ENCODE measurements at places on chromosomes 3 and 15. TPM values are rescaled to one million over a fixed set of nuclear protein-coding genes. Genes with fewer than 3 reads are reported as not detected.

DNA sequence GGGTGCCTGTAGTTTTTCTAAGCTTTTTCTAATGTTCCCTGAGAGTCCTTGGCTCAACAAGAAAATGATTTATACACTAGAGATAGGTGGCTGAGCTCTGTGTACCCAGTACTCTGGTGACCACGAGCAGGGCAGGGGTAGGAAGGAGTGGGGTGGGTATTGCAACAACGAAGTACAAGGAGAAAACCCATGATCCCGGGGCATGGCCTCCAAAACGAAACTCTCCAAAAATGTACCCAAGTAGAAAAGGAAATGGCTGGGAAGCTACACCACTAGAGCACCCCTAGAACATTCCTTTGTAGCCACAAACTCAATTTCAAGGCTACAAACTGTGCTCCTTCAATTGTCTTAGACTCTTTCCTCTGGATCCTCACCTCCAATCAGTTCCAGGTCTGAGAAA, 138.9 kb downstream of the DUT start:
- DNase-seq, result no peak

DNA sequence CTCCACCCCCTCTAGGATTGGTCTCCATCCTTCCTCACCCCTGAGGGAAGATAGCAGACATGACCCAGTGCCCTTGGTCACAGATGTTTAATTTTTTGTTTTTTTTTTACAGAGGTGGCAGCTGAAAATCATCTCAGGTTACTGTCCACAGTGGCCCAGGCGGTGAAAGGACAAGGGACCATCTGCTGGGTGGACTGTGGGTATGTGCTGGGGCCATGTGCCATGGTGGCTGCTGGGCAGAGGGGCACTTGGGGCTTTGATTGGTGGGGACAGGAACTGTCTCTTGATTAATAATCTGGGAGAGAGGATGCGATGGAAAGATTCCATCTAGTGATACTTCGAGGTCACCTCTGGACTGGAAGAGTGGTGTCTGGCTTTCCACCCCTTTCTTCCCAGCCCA, 25.4 kb downstream of the PDIA5 start:
- no peak for DNase-seq

DNA sequence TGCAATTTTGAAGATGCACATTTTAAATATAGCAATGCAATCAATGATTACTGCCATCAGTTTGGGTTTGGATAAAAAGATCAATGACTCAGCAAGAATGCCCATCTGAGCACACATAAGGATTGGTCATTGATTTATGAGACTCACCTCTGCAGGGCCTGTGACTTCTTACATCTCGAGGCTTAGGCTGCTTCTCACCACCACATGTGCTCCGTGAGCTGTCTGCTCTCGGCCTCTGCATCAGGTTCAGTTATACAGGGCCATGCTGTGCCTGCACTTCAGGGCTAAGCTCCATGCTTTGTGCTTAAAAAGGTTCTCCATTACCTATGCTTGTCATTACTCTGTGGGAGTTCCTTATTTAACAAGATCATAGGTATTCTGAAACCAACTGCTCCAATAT, 887.5 kb downstream of the DIPK2A start:
- DNase-seq, result no peak

- peak; percentile 57 for DNase-seq
Observed at GRCh38 chr3:66395635-66396034, 105.2 kb downstream of the LRIG1 start.

GRCh38 chr3:12462159-12462947, 21.9 kb upstream of the TSEN2 start:
- DNase-seq, result no peak

GRCh38 chr3:113744941-113745755, 901 bp downstream of the NAA50 start:
- DNase-seq, result peak; percentile 88

DNA sequence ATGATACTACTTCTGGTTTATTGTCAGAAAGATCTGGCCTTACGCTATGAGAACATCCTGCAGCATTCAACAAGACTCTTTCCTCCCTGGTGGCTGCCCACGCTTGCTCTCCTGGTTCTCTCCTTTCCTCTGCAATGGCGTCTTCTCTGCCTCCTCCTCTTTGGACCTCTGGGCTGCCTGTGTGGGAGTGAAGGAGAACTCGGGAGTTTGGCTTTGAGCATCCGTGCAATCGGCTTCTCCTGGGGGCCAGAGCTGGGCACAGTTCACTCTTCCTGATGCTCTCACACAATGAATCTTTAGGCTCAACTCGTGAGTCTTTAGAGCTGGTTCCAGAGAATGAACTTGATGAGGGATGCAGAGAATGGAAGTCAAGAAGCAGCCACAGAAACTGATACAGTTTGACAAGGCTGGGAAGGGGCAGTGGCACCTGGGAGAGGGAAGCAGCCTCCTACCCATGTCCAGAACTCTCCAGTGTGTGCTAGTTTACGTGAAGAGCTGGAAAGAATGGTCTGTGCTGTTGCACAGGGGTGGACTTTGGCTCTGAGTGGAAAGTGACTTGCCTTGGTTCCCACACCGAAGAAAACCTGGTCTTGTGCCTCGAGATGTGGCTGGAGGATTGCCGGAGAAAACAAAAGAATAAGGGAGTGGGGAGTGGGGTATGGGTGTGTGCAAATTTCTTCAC, 37.9 kb downstream of the RPLP1 start:
- DNase-seq, result no peak

GRCh38 chr3:27756877-27757276, 34.8 kb upstream of the EOMES start:
- DNase-seq, result no peak

DNA sequence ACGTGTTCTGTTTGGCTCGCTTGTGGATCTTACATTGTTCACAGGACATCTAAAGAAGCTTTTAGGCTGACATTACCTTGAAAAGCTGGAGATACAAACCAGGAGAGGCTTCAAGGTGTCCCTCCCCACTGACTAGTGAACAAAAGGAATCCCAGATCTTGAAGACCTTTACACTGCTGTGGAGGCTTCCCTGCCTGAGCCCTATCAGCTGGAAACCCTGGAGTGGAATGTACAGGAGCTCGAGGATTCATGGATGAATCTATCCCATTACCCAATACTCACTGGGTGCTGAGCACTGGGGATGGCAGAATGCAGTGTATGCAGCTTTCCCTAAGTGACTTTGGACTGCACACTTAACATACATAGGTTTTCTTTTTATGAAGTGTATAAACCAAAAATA, 82.3 kb upstream of the MFGE8 start:
- no peak for DNase-seq

DNA sequence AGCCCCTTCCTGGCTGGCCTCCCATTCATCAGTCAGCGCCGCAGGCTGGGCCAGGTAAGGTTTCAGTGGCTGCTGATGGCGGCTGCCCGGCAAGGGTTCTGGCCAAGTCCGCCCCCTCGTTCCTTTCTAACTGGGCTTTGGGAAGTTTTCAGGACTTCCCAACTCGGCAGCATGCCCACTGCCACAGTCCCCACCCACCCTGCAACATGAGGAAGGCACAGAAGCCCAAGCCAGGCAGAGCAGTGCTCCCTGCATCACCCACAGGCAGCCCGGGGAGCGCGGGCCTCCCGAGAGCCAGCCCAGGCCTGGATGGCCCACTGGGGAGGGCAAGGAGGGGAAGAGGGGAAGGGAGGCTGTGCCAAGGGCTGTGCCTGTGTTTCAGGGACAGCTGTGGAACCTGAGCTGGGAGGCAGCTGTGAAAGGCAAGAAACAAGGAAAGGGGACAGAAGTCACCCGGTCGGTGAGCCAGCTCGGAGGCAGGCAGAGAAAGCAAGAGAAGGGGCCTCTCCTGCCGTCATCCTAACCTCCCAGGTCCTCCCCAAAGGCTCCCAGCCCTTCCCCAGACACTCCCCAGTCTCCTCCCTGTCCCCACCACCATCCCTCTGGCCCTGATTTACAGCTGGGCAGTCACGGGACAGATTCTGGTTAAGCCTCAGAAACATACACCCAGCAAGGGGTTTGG, 73.9 kb downstream of the CPN2 start:
- peak; percentile 87 for DNase-seq

DNA sequence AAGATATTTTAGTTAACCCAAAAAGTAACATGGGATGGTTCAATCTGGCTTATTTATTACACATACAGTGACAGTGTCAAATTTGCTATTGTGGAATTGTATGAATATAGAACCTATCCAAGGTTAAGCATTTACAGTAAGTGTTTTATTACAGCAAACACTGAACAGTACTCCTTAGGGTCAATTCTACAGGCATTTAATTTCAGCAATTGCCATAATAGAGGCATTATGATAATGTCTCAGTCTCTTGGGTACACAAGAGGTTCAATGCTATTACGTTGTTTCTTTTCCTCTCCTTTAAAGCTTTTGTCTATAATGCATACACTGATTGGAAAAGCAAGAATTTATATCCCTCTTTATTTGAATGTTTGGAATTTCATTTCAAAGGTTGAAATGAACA, 275.7 kb upstream of the NAALADL2 start:
- DNase-seq, result no peak

GRCh38 chr3:191944835-191945234, 483.9 kb downstream of the PYDC2 start:
- no peak for DNase-seq

- no peak for DNase-seq
Observed at GRCh38 chr3:163547014-163547685, 1531.1 kb downstream of the SI start.

DNA sequence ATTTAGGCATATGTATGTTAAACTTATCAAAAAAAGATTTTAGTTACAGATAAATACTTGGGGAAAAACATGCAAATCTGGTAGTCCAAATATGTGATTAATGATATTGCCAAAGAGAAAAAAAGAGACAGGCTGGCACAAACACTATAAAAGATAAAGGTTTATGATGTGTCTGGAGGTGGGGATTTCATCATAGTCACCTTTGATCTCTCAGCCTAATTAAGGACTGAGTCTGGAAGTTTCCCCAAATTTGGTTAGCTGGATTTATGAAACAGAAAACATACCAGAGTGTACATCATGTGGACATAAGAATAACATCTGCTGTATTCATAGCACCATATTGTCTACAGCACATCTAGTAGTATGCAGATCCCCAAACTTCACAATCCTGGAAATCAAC, 157.0 kb downstream of the FGF12 start:
- no peak for DNase-seq

- DNase-seq, result no peak
Observed at GRCh38 chr15:26970712-26971210, at the start of gene GABRG3. Gene GABRG3, plus strand, starts transcription at chr15:26971181.

DNA sequence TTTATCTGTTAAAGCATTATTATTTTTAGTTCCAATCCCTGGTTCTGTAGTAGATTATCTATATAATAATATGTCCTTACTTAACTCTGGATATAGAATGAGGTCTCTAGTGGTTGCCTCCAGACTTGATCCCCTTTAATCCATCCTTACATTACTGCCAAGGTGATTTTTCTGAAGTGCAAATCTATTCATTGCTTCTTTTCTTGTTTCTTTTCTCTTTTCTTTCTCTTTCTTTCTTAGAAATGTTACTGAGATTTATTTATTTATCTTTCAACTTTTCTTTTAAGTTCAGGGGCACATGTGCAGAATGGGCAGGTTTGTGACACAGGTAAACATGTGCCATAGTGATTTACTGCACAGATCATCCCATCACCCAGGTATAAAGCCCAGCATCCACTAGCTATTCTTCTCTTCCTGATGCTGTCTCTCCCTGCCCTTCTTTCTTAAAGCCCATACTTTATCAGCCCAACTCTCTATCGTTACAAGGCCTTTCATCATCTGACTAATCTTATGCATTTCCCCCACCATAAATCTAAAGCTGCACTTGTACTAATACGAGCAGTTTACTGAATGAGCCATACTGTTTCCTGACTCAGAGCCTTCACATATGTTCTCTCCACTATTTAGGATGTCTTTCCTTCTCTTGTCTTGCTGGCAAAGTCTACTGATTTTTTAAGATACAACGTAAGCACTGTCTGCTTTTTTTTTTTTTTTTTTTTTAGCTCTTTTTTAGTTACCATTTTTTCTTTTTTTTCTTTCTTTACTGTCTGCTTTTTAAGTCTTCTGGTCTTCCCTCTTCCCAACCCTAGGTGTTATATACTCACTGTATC, 4.6 kb downstream of the GLCE start:
- no peak for DNase-seq

Gene HOMER2
- under 0.01 TPM for polyA plus RNA-seq

Gene MUC20
- polyA plus RNA-seq, result 48.7 TPM

Gene PLCB2
- 27.5 TPM for polyA plus RNA-seq

Gene CCDC13
- 0.60 TPM for polyA plus RNA-seq

Gene ENTPD3
- 2.5 TPM for polyA plus RNA-seq

Gene INSYN1
- 0.60 TPM for polyA plus RNA-seq

Gene SLC7A14
- 0.79 TPM for polyA plus RNA-seq

Gene GOLGA6A
- not detected for polyA plus RNA-seq

Gene SH3GL3
- polyA plus RNA-seq, result not detected

Gene SLC28A1
- polyA plus RNA-seq, result not detected

Gene SH3BP5
- polyA plus RNA-seq, result 5.5 TPM

Gene PGBD4
- polyA plus RNA-seq, result under 0.01 TPM

Gene SPATA12
- 0.26 TPM for polyA plus RNA-seq

Data from sigmoid colon (tissue), 7 donors.